ENCODE measurements at places on chromosomes 13 and 19. TPM values are rescaled to one million over a fixed set of nuclear protein-coding genes. Genes with fewer than 3 reads are reported as not detected.

Gene KIR2DL3
- total RNA-seq = not detected

Gene CAPN12
- not detected for total RNA-seq

Gene MAP4K1
- 0.11 TPM for total RNA-seq

Gene COL4A1
- 261 TPM for total RNA-seq

Gene CEACAM1
- total RNA-seq = not detected

DNA sequence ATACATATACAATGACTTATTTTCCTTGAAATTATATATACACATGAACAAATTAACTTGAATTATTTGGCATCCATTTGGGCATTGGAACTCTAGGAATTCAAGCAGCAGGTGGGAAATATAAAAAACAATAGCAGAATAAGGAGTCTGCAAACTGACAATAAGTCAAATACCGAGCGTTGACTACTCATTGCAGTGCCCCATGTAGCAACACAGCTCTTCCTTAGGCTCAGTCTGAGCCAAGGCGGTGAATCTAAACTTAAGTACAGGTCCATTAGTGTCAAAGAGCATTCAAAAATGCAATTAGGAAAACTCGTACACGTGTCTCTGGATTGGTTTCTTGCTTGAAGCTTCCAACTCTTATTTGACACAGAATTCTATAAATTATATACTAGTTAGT lies 462.5 kb upstream of the KLF12 start:
- no peak for DNase-seq

- DNase-seq = peak; percentile 34
Observed at GRCh38 chr19:41646589-41647204, 19.8 kb upstream of the CEACAM4 start.

DNA sequence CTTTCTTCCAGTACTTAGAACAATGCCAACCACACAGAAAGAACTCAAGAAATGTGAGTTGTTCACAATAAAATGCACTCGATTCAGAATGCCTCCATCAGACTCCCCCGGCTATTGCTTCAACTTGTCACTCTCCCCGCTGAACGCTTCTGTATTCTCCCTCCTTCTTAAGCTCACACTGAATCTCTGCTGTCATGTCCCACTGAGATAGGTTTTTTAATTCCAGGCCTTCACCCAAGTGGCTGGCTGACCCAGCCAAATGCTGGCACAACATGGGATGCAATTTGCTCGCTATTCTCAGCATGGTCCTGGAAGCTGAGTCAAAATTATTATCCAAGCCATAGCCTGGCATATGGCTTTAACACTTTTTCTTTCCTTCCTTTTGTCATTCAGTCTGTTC lies 76.8 kb upstream of the SERP2 start:
- no peak for DNase-seq

Data from Daoy (cell line).